ENCODE measurements at places on chromosomes 6 and 20.

DNA sequence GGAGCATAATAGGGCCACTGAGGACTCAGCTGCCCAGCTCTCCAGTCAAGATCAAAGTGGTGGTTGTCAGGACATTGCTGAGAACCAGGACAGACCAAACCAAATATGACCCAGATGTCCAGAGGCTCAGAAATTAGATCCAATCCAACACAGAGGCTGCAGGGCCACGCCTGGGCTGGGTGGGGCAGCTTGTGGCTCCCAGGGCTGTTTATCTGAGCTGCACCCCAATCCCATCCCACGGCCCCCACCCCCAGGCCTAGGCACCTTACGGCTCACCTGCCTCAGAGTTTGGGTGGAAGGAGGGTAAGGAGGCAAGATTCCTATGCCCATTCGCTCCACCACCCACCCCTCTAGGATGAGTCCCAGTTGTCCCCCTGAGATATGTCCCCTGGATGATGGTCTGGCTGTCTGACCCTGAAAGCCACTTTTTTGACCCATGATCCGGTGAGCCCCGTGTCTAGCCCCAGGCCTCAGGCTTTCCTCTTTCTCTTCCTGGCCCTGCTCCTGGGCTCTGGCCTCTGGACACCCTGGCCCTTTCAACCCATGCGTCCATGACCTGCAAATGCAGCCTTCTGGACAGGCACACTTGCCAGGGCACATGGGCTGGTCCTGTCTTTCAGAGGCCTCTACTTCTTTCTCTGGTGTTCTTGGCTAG lies 40.0 kb downstream of the CPXM1 start:
- no peak for DNase-seq

- DNase-seq, result peak; percentile 67
Measured at GRCh38 chr6:106572436-106572835, 56.9 kb downstream of the RTN4IP1 start.

- DNase-seq, result no peak
Measured at GRCh38 chr6:10419749-10420545, 5.1 kb upstream of the TFAP2A start.

DNA sequence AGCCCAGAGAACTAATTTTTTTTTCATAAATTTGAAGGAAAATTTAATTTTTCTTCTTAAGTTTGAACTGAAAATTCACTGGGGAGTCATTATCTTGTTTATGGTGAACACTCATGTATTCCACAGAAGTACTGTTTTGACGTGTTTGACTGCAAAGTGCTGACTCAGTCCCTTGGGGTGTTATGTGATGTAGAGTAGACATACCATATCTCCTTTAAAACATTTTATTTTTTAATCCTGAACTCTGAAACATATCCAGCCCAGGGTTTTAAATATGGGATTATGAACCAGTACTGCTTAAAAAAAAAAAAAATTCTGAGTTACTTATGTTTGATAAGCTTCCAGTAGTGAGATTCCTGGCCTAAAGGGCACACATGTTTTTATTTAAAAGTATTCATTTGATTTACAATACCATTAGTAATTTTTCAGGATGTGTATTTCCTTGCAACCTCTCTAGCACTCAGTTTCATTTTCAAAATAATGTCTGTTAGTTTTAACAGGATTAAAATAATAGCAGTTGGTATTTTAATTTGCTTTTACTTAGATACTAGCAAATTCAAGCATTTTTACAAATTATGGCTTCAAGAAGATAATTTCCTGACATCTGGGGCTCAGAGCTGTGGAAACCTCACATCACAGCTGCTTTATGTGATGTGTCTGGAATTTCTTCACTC lies 81.7 kb upstream of the PDE10A start:
- DNase-seq, result no peak

GRCh38 chr6:75759207-75759606 lies 10.2 kb downstream of the MYO6 start:
- DNase-seq, result no peak

DNA sequence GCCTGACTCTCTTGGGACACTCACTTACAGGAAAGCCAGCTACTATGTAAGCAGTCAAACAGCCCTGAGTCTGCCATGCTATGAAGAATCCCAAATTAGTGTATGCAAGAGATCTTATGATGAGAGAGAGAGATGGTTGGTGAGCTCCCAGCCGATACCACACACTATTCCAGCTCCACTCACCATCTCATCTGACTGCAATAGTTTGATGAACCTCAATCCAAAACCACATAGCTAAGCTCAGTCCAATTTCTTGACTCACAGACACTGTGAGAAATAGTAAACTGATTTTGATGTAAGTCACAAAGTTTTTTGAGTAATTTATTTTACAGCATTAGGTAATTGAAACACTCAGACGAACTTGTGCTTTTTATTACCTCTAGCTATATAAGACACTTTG lies 441.4 kb downstream of the COL12A1 start:
- DNase-seq, result no peak

DNA sequence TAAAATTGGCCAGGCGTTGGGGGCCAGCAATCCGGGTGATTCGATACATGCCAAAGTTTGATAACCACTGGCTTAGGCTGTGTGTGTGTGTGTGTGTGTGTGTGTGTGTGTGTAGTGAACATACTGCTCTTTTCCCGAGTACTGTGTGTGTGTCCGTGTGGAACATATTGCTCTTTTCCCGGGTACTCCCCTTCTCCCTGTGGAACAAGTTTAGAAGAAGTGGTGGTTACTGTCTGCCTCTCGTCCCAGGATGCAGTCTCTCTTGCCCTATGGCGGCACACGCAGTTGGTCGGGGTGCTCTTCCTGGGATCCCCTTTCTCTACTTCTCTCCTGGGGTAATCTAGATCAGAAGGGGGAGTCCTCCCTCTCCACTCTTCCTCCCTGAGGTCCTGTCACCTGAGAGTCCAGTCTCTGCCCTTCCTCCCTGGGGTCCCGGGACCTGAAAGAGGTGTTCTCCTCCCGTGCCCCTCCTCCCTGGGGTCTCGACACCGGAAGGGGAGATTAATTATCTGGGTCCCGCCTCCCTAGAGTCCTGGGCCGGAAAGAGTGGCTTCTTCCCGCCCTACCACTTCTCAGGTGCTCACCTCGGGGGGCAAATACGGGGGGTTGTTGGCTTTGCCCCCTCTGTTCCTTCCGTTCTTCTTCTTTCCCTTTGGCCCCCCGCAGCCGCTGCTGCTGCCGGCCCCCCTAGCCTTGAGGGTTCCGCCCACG lies 516 bp downstream of the GTPBP2 start:
- peak; percentile 58 for DNase-seq

- DNase-seq, result no peak
Measured at GRCh38 chr20:22807045-22807444, 222.7 kb upstream of the FOXA2 start.

DNA sequence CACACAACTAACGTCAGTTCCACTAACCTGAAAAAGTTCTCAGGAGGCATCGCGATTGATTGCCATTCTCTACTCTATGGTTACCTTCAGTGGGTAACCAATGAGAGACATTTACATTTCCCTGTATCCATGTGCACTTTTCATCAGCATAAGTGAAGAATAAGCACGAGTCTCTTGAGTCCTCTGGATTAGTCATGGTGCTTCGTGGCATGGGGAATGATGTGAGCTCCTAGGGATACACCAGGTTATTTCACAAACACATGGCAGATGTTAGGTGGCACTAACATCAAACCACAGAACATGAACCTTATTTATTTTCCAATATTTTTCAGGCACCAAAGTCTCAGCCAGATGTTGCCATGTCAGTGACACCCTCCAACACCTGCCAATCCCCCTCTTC lies 64.0 kb downstream of the FYN start:
- DNase-seq, result no peak

GRCh38 chr6:120320481-120321162 lies 971.1 kb upstream of the MAN1A1 start:
- DNase-seq, result no peak

DNA sequence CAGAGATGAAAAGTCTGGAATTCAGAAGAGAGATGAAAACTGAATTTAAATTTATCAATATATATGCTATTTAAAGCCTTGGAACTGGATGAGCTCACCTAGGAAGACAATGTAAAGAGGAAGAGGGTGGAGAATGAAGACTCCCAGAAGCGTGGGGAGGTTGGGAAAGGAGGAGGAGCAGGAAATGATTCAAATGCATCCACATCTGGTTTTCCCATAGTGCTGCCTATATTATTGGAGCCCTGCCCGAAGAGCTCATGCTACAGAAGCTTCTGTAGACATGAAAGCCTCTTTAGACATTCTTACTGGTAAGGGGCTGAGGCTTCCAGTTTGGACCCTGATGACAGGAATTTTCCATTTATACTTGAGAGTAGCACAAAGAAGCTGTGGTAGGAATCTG lies 19.2 kb downstream of the PDE7B start:
- DNase-seq, result no peak

DNA sequence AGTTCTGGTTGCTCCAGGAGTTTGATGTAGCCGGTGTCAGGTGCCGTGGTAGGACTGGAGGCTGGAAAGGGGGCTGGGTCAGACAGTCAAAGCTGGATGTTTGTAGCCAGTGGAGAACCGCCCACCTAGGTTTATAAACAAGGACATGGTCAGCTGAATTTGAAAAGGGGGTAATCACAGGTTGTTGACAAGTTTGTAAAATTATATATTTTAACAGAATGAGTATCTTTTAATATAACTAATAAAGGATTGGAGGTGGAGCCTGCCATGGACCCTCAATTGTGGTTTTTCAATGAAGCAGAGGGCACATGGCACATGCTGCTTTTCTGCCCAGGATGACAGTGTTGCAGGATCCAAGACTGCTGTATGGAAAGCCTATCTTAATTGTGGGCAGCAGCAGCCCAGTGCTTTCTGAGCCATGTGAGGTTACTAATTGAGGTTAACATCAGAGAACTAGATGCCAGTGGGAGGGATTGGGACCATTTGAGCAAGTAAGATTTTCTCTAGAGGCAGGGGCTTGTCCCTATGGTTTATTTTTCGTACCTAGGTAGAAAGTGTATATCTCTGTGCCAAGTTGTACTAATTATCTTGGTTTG lies 9.7 kb downstream of the HECA start:
- no peak for DNase-seq

GRCh38 chr20:7924692-7925091 lies 15.6 kb downstream of the HAO1 start:
- DNase-seq, result no peak

- no peak for DNase-seq
Measured at GRCh38 chr6:93079061-93079460, 340.3 kb downstream of the EPHA7 start.

GRCh38 chr6:168660400-168660945 lies 219.5 kb downstream of the SMOC2 start:
- DNase-seq, result no peak

- no peak for DNase-seq
Measured at GRCh38 chr6:14442242-14442641, 324.7 kb downstream of the CD83 start.

DNA sequence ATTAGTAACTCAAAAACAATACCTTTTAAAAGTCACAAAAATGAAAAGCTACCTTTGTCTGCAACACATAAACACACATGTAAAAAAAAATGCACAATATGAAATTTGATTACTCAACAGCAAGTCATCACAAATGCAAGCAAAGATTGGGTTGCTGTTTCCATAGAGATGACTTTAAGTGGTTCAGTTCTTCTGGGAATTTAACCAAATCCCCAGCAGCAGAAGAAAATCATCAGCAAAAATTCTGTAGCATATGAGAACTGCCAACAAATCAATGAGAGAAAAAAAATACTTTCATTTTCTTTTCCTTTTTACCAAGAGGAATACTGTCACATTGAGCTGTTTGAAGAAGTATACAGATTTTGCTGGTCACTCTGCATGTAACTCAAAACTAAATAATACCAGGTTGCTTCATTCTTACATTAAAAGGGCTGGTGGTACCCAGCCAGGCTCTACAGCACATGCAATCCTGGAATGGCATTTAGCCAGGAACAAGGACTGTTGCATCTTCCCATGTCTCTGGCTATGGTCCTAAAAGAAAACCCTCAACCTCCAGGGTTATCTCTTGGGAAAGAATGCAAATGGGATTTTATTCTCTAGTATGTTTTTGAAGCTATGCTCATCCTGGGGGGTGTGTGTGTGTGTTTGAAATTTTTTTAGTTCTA lies 158.3 kb downstream of the OPRM1 start:
- no peak for DNase-seq

DNA sequence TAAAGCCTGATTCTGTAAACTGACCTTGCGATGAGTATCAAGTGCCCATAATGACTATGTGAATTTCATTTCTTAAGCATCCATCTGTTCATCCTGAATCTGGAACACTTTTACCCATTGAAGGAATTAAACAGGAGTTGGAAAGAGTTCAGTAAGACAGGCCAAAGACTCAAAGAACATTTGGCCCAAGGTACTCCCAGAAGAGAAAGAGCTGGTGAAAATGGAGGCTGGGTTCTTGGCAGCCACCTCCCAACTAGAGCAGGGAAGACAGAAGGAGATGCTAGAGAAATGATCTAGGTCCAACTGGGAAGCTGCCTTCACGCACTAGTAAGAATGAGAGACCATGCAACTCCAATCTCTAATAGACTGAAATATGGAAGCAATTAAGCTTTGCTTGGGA lies 290.8 kb upstream of the RNF24 start:
- no peak for DNase-seq

GRCh38 chr6:143110572-143110971 lies 49.9 kb downstream of the AIG1 start:
- DNase-seq, result no peak

- no peak for DNase-seq
Measured at GRCh38 chr6:52365866-52366540, 4.1 kb downstream of the PAQR8 start.

- DNase-seq, result no peak
Measured at GRCh38 chr6:161115468-161115867, 123.9 kb downstream of the MAP3K4 start.

DNA sequence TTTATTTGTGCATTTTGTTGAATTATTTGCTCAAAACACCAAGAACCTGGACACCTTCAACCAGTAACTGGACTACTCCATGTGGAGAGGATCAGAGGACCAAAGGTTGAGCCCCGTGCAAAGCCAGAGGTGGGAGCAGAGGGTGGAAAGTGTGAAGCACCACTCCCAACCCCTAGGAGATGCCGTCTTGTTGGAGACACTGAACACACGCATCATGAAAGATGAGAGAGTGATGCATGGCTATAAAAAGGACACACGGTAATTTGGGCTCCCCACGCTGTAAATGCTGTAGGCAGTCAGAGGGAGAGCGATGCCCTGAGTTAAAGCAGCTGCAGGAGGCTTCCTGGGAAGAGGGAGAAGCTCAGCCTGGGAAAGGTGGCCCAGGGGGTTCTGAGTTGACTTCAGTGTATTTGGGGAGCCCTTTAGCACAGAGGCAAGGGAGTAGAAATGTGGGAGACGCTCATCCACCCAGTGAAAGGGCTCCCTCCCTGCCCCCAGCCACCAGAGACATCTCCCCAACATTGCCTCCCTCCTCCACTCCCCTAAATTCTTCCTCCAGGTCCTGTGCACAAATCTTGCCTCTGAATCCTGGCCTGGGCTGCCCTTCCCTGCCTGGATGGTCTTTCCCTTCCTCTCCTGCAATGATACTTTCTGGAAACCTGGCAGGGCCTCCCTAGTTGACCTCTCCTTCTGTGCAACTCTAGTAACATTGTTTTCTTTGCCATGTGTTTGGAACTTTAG lies 55.8 kb upstream of the IYD start:
- no peak for DNase-seq

All from body of pancreas (tissue), 4 donors.